ENCODE measurements at places on chromosomes 16 and 17. TPM values are rescaled to one million over a fixed set of nuclear protein-coding genes. Genes with fewer than 3 reads are reported as not detected.

DNA sequence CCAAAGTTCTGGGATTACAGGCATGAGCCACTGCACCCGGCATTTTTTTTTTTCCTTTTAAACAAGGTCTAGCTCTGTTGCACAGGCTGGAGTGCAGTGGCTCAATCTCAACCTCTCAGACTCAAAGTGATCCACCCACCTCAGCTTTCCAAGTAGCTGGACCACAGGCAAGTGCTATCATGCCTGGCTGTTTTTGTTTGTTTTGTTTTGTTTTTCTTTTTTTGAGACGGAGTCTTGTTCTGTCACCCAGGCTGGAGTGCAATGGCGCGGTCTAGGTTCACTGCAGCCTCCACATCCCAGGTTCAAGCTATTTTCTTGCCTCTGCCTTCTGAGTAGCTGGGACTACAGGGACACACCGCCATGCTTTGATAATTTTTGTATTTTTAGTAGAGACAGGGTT lies 19.1 kb upstream of the ZC3H7A start:
- no peak overlapping the region for H3K27ac ChIP-seq
- no peaks in the 10 kb centered on the region for H3K36me3 ChIP-seq
- no peak overlapping the region for H3K4me3 ChIP-seq
- no peaks in the 10 kb centered on the region for H3K27me3 ChIP-seq

DNA sequence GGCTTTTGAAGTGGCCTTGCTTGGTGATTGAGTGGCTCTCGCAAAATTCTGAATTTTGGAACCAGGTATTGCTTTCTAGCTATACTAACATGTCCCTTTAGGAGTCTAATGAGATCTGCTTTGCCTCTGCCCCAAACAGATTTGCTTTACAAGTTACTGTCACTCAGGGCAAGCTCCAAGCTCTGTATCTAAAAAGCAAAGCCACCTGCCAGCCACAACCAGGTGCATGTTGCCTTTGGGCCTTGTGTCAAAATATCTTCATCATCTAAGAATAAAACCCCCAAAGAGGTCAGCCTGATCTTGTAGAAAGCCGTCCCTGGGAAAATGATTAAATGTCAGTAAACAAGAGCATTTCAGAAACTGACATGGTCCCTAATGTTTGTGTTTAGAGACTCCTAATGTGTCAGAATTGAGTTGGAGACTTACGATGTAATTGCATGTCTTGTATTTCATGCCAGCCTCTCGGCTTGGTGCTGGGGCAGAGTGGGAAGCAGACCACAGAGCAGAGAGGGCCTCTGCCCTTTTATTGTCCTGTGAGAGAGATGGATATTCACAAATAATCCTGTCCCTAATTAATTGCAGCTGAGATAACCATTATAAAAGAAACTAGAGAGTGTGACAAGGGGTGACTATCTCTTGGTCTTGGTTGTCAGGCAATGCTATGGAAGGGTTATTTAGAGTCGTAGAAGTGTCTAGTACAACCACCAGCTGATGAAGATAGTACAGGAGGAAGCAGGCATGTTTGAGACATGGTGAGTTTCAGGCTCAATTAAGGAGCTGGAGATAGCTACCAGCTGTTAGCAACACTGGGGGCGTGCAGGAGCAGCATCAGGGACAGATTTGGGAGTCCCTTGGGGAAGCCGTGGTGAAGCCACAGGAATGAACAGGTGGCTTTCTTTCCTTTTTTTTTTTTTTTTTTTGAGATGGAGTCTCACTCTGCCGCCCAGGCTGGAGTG lies 90.7 kb downstream of the PITPNC1 start:
- H3K27me3 ChIP-seq = no peaks in the 10 kb centered on the region
- no peaks in the 10 kb centered on the region for H3K36me3 ChIP-seq
- no peaks in the 10 kb centered on the region for H3K4me1 ChIP-seq

- H3K27ac ChIP-seq = no peak overlapping the region
- DNase-seq = peak; percentile 50
- no peak overlapping the region for H3K4me3 ChIP-seq
- peaks cover 6% of the 10 kb centered on the region for H3K36me3 ChIP-seq
- no peaks in the 10 kb centered on the region for H3K27me3 ChIP-seq
- peaks cover 2% of the 10 kb centered on the region for H3K4me1 ChIP-seq
These were observed 6.1 kb downstream of the DRG2 start for GRCh38 chr17:18093616-18094408.

DNA sequence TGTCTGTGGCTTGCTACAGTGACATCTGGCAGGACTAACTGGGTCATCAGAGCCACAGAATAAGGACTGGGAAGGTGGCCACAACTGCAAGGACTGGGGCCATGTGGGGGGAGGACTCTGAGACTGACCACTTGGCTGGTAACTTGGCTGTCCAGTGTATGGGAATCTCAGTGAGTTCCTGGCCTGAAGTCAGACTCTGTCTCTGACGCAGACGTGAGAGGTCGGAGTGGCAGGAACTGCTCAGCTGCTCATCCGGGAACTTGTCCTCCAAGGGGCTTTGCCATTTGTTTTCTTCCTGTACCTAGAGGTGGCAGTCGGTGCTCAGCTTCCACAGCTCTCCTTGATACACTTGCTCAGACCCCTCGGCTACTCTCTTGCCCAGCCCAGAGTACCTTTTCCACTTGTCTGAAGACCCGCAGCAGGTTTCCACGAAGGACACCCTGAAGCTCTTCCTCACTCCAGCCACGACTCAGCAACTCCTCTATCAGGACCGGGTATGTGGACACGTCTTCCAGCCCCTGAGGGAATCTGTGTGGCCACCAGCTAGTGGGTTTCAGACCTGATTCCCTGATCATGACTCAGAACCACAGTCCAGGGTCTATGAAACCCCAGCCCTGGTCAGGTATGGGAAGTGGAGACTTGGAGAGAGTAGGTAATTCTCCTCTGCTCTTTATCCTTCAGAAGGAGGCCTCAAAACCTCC lies 7.3 kb upstream of the DPEP3 start:
- no peak overlapping the region for H3K27ac ChIP-seq
- H3K27me3 ChIP-seq = no peaks in the 10 kb centered on the region
- H3K36me3 ChIP-seq = no peaks in the 10 kb centered on the region
- no peak overlapping the region for H3K4me3 ChIP-seq
- DNase-seq = peak; percentile 33
- H3K4me1 ChIP-seq = peaks cover 17% of the 10 kb centered on the region

DNA sequence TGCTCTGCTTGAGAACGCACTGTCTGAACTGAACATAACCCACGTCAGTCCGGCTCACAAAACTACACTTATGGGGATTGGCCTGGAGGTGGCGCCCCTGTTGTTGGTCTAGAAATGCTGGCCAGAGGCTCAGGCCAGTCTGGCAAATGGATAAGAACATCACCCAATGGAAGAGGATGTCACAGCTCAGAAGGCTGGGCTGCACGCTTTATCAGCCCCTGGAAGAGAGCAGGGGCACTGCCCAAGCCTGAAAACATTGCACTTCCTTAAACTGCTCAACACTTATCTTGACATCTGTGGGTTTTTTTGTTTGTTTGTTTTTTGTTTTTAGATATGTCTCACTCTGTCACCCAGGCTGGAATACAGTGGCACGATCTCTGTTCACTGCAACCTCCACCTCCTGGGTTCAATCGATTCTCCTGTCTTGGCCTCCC lies 24.8 kb upstream of the BPTF start:
- H3K4me3 ChIP-seq = no peak overlapping the region
- H3K27ac ChIP-seq = no peak overlapping the region
- DNase-seq = peak; percentile 85
- no peaks in the 10 kb centered on the region for H3K27me3 ChIP-seq

- H3K4me3 ChIP-seq = no peak overlapping the region
- DNase-seq = no peak
- no peaks in the 10 kb centered on the region for H3K36me3 ChIP-seq
- H3K27ac ChIP-seq = no peak overlapping the region
- peaks cover 3% of the 10 kb centered on the region for H3K27me3 ChIP-seq
- no peaks in the 10 kb centered on the region for H3K4me1 ChIP-seq
These were observed 49.2 kb upstream of the CBFA2T3 start for GRCh38 chr16:89026121-89026612.

GRCh38 chr17:80311216-80311827 lies 50.7 kb downstream of the RNF213 start:
- H3K4me3 ChIP-seq = no peak overlapping the region
- peaks cover 29% of the 10 kb centered on the region for H3K36me3 ChIP-seq
- H3K27ac ChIP-seq = no peak overlapping the region
- no peaks in the 10 kb centered on the region for H3K4me1 ChIP-seq

GRCh38 chr17:68457168-68457538 lies at the start of gene WIPI1:
Gene WIPI1, minus strand, starts transcription at chr17:68457496. Its CDS starts 75 bp downstream, at chr17:68457421.
- H3K4me3 ChIP-seq = peak within 1 kb of the TSS; percentile 58
- H3K4me1 ChIP-seq = peaks cover 18% of the 10 kb centered on the region
- no peaks in the 10 kb centered on the region for H3K27me3 ChIP-seq
- H3K27ac ChIP-seq = peak within 1 kb of the TSS; percentile 75
- H3K36me3 ChIP-seq = no peaks in the 10 kb centered on the region

GRCh38 chr17:40666331-40666730 lies 1.4 kb upstream of the KRT222 start:
- no peak overlapping the region for H3K27ac ChIP-seq
- DNase-seq = no peak
- H3K4me1 ChIP-seq = no peaks in the 10 kb centered on the region
- H3K27me3 ChIP-seq = peaks cover 21% of the 10 kb centered on the region

DNA sequence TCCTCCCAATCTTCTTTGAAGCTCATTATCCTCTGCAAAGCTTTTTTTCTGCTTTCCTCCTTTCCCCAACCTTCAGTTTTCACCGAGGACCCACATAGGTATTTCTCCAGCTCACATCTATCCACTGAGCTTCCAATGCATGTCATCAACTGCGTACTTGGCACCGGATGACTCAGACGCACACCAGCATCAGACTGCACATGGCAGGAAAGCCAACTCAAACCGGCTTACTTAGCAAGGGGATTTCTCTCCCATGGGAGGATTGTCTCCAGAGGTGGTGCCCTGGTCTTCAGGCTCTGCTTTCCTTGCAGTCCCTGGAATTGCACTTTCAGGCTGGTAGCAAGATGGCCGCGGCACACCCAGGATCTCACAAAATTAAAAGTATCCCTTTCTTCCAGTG lies 1.7 kb upstream of the AKTIP start:
- H3K27me3 ChIP-seq = no peaks in the 10 kb centered on the region
- peak overlapping the region; percentile 92 for H3K27ac ChIP-seq

DNA sequence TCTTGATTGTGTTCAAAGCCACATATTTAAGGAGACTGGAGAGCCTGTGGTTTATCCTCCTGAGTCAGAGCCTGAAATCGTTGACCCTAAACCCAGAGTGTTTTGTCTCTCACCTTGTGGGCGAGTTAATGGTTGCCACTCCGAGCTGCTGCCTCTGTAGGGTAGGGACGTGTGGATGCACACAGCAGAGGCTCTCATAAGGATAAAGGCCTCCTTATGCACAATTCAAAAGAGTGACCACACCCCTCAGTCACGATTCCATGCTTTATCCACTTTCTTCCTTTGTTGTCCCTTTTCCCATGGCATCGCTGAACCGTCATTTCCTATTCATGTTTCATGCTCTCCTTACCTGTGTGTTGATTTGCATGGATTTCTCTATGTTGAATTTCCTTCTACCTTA lies 805.0 kb upstream of the RBFOX1 start:
- no peak overlapping the region for H3K27ac ChIP-seq
- no peaks in the 10 kb centered on the region for H3K4me1 ChIP-seq
- DNase-seq = no peak
- H3K4me3 ChIP-seq = no peak overlapping the region
- H3K36me3 ChIP-seq = no peaks in the 10 kb centered on the region

GRCh38 chr17:74785096-74785980 lies 9.2 kb upstream of the NAT9 start:
- no peak overlapping the region for H3K4me3 ChIP-seq
- H3K36me3 ChIP-seq = no peaks in the 10 kb centered on the region
- no peak overlapping the region for H3K27ac ChIP-seq
- H3K4me1 ChIP-seq = no peaks in the 10 kb centered on the region
- no peaks in the 10 kb centered on the region for H3K27me3 ChIP-seq

- DNase-seq = no peak
- H3K36me3 ChIP-seq = no peaks in the 10 kb centered on the region
- no peaks in the 10 kb centered on the region for H3K27me3 ChIP-seq
- no peak overlapping the region for H3K27ac ChIP-seq
- no peak overlapping the region for H3K4me3 ChIP-seq
These were observed 147.1 kb downstream of the RPTOR start for GRCh38 chr17:80691784-80692183.

- no peaks in the 10 kb centered on the region for H3K36me3 ChIP-seq
- no peak overlapping the region for H3K27ac ChIP-seq
- no peak for DNase-seq
- no peaks in the 10 kb centered on the region for H3K4me1 ChIP-seq
- H3K4me3 ChIP-seq = no peak overlapping the region
- no peaks in the 10 kb centered on the region for H3K27me3 ChIP-seq
These were observed 16.2 kb downstream of the CHP2 start for GRCh38 chr16:23771027-23771426.

DNA sequence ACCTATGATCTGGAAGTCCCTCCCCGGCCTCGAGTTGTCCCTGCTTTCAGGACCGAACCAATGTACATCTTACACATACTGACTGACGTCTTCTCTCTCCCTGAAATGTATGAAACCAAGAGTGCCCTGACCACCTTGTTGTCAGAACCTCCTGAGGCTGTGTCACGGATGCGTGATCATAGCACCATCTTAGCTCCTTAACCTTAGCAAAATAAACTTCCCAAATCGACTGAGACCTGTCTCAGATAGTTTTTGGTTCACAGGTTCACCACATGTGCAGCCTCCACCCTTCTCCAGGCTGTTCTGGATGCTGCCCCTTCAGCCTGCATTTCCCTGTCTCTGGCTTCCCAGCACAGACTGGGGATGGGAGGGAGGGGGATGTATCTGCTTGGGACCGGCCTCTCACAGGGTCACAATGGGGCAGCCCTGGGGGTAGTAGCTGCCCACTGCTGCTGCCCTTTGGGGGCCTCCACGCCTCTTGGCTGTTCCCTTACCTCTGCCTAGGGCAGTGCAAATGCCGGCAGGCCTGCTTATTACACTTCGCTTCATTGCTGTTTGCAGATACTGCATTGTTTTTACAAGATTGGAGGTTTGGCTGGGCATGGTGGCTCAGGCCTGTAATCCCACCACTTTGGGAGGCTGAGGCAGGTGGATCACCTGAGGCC lies 69.8 kb downstream of the NT5M start:
- no peaks in the 10 kb centered on the region for H3K36me3 ChIP-seq
- H3K4me3 ChIP-seq = no peak overlapping the region
- no peak overlapping the region for H3K27ac ChIP-seq
- peaks cover 7% of the 10 kb centered on the region for H3K27me3 ChIP-seq
- no peaks in the 10 kb centered on the region for H3K4me1 ChIP-seq

The CCL5 gene
- not detected for total RNA-seq

The TRIM72 gene
- total RNA-seq = not detected

The NUPR1 gene
- 4.9 TPM for total RNA-seq

The LRRC37A3 gene
- total RNA-seq = 16.1 TPM

The GPR142 gene
- not detected for total RNA-seq

The CDRT15 gene
- not detected for total RNA-seq

The HSD17B2 gene
- 4.5 TPM for total RNA-seq

The TPSB2 gene
- not detected for total RNA-seq

The AGRP gene
- total RNA-seq = not detected

The ACSM5 gene
- total RNA-seq = not detected

The RSKR gene
- 20.1 TPM for total RNA-seq

The PIK3R5 gene
- total RNA-seq = not detected

Measured in endothelial cell of umbilical vein (primary cell).